ENCODE measurements at places on chromosomes 12 and 14.

- no peak for DNase-seq
These were observed 982 bp downstream of the RBMS2 start for GRCh38 chr12:56522411-56523193.

GRCh38 chr12:132064631-132065030 lies 79.5 kb downstream of the DDX51 start:
- no peak for DNase-seq

GRCh38 chr14:55301437-55302121 lies 30.4 kb downstream of the FBXO34 start:
- DNase-seq = no peak

GRCh38 chr12:124372831-124373230 lies 77.9 kb downstream of the RFLNA start:
- no peak for DNase-seq

- no peak for DNase-seq
These were observed 10.9 kb downstream of the EVL start for GRCh38 chr14:100076133-100076532.

GRCh38 chr14:99872786-99873440 lies 79.7 kb downstream of the EML1 start:
- DNase-seq = no peak

DNA sequence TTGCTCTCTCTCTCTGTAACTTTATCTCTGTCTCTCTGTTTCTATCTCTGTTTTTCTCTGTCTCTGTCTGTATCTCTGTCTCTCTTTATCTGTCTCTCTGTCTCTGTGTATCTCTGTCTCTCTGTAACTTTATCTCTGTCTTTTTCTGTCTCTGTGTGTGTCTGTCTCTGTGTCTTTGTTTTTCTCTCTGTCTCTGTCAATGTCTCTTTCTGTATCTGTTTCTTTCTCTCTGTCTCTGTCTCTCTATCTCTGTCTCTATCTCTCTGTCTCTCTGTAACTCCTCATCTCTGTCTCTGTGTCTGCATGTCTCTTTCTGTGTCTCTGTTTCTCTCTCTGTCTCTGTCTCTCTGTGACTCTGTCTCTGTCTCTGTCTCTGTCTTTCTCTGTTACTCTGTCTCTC lies 51.7 kb downstream of the TMEM121 start:
- no peak for DNase-seq

Measured in stimulated activated CD8-positive, alpha-beta memory T cell treated with anti-CD3 and anti-CD28 coated beads, Interleukin-2, amount 100 ng/mL, for 1 hour (primary cell).